ENCODE measurements at places on chromosomes 7 and 10.

GRCh38 chr10:50387732-50388073 is 136.4 kb upstream of the ASAH2 start:
- DNase-seq, result no peak

DNA sequence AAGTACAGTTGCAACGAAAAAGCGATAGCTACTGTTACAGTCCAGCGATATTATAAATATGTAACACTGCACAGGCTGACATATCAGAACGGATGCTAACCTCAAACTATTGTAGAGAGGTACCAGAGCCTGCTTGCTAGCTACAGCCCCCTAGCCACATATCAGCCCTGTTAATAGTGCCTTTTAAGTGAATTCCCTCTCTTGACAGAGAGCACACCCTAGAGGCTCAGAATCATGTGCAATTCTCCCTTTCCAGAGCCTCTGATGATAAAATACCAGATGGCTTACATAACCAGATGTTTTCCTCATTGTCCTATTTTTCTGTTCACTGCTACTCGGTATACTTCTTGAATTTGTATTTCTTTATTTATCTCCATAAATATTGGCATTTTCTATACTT is 960.7 kb upstream of the CELF2 start:
- no peak for DNase-seq

- no peak for DNase-seq
These were observed 32.7 kb downstream of the DPY19L1 start for GRCh38 chr7:35004531-35005095.

- DNase-seq, result no peak
These were observed 73.7 kb downstream of the INSIG1 start for GRCh38 chr7:155371331-155371883.

DNA sequence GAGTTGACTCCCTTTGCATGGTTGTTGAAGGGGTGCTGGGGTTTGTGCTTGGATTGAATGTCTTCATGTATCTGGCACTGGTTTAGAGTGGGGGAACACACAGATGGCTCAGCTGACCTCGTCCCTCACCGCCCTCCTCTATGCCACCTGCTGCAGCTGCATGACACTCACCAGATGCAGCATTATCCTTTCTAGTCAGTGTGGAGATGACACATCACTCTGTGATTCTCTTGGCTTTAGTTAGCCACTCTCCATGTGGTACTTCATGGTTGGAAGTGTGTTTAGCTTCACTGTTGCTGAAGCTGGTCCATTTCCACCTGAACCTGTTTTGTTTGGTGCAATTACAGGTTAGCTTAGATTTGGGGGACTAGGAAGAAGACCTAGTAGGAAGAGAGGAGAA is 56.3 kb upstream of the BMPER start:
- no peak for DNase-seq

DNA sequence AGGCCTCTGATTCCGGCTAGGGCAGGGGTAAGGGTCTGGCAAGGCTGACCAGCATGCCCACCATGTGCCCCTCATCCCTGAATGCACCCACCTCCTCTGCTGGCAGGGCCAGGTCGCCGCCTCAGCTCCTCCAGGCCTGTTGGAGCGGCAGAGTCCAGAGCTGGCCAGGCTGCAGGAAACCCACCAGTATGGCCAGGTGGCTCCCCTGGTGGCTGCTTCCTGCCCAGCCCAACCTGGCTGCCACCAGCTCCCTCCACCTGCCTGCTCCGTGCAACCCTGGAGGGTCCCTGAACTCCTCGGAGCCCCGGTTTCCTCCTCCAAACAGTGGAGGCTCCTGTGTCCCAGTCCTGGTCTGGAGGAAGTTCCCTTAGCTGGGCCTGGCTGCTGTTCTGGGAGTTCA is 39.6 kb downstream of the MICALL2 start:
- no peak for DNase-seq

- DNase-seq, result no peak
These were observed 38.7 kb downstream of the GNA12 start for GRCh38 chr7:2805213-2805944.

DNA sequence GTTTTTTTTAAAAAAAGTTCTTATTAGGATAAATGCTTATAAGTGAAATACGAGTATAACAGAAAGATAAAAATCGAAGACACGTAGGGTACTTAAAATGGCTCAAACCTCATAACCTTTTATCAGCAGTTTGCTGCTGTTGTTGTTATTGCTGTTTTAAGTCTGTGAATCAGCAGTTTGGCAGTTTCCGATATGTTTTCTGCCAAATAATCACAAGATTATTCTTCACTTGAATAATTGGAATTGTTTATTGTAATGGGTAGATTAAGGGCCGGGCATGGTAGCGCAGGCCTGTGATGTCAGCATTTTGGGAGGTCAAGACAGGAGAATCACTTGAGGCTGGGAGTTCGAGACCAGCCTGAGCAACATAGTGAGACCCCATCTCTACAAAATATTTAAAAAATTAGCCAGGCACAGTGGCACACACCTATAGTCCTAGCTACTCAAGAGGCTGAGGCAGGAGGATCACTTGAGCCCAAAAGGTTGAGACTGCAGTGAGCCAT is 177.6 kb downstream of the VTI1A start:
- no peak for DNase-seq

DNA sequence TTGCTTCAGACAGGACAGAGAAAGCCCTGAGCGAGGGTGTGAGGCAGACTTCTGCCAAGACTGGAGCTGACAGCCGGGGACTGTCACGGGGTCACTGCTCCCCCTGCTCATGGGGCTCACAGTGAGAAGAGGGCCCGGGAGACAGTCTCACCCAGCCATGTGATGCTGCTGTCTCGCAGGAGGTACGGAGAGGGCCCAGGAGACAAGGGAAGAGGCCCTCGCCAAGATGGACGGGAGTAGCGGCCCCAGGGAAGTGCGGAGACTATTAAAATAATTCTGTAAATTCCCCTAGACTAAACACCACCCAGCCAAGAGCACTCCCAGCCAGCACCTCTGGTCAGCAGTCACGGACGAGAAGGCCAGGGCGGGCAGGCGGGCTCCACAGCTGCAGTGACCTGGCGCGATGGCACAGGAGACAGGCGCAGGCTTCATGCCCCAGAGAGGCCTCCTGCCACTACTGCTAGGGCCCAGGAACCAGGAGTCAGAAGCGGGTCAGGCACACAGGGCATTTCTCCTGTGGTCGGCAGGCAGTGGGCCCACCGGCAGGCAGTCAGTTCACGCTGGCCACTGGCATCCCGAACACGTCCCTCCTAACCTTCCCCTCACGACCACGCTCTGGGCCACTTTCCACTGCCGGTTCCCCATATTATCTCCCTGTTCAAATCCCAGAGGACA is 24.1 kb downstream of the WDR86 start:
- DNase-seq, result no peak

DNA sequence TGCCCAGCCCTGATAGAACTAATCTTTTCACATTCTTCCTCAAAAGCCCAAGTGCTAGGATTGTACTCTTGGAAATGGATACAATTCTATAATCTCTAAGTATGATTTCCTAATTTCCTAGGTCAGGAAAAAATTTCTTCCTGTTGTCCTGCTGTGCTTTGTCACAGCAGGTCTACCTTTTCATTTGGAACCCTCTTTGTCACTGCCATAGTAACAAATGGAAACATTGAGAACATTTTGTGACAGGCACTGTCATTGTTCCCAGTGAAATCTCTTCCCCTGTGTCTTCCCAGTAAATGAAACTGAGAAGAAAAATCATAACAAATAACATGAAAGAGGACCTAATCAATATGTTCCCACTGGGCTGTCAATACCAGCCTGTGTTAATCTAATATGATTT is 150.9 kb upstream of the KAT6B start:
- DNase-seq, result no peak

GRCh38 chr10:109622566-109622965 is 300.7 kb downstream of the XPNPEP1 start:
- DNase-seq, result no peak

DNA sequence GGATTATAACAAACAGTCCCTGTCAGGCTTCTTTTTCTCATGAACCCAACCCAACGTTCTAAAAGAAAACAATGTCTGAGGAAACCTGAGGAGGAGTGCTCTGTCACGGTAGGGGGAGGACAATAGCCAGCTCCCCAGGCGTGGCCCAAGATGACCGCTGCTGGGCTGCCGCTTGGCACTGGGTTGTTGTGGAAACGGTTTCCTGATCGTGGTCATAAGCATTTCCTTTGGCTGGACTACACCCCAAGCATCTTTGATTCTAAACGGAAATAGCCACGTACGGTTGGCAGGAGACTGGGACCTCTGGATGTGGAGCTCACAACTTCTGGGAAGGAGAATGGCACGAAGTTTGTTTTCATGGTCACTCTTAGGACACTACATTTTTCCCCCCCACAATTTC is 30.4 kb upstream of the DMBT1 start:
- DNase-seq, result no peak

All from C1 segment of cervical spinal cord (tissue), 14 donors.